Activated T-helper 1 cell treated with anti-CD3 and anti-CD28 coated beads, Interleukin-2, amount 50 U/mL, for 16 hours (primary cell): ENCODE measurements at places on chromosomes 12 and 14.

GRCh38 chr12:31370531-31371255 lies 44.7 kb upstream of the SINHCAF start:
- DNase-seq = no peak

- DNase-seq = no peak
These were observed 174.5 kb downstream of the DACT1 start for GRCh38 chr14:58812050-58812910.

DNA sequence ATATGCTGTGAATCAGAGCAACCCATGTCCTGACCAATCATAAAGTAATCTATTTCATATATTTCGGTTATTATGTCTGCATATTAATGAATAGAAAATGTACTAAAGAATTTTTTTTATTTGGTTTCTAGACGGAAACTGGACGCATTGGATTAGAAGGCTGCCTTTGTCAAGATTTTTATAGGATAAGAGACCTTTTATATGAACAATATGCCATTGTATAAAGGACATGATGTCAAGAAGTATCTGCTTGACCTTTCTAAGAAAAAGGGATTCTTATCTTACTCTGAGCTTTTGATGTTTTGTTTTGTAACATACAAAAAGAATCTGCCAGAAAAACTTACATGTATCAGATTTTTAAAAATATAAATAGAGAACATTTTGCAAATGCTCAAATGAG lies 39.8 kb downstream of the CPSF2 start:
- DNase-seq = no peak

- no peak for DNase-seq
These were observed 9.1 kb downstream of the NTF3 start for GRCh38 chr12:5440978-5441377.

GRCh38 chr12:49744363-49744885 lies 3.1 kb downstream of the TMBIM6 start:
- DNase-seq = no peak

DNA sequence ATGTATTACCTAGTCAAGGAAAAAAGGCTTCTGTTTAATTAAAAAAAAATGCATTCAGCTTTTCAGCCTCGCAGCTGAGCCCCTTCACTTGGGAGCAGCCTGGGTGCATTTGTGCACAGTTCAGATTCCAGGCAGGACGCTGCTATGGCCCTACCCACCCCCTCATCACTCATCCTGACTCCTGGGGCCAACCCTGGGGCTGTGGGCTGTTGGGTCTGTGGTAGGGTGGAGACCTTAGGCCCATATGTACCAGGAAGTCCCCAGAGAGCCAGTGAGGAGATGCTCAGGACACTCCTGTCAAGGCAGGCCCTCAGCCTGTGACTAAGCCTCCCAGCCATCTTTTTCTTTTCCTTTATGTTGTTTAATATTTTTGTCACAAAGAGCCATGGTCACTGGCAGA lies 9.3 kb upstream of the CDCA4 start:
- no peak for DNase-seq

GRCh38 chr14:55265197-55265596 lies 6.0 kb upstream of the FBXO34 start:
- no peak for DNase-seq

- DNase-seq = no peak
These were observed 90.9 kb upstream of the CCDC196 start for GRCh38 chr14:66395300-66395699.

DNA sequence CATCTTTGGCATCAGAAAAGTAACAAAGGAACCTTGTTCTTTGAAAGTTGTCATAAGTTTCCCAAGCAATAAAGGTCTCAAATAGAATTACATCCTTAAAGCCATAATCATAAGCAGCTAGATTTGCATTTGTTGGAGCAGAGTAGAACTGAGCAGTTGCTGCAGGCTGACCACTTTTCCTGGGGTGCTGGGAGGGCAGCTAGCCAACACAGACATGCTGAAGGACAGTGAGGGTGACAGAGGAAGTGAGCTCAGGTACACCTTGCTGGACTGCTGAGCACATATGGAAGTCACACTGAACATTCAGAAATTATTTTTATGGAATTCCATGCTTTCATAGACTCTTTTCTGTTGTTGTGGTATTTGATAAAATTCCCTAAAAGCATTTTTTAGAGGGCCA lies 66.2 kb downstream of the MARK3 start:
- no peak for DNase-seq

GRCh38 chr14:94132285-94132887 lies 3.0 kb upstream of the IFI27L2 start:
- DNase-seq = no peak

GRCh38 chr14:91361233-91361811 lies 56.3 kb downstream of the CCDC88C start:
- no peak for DNase-seq

DNA sequence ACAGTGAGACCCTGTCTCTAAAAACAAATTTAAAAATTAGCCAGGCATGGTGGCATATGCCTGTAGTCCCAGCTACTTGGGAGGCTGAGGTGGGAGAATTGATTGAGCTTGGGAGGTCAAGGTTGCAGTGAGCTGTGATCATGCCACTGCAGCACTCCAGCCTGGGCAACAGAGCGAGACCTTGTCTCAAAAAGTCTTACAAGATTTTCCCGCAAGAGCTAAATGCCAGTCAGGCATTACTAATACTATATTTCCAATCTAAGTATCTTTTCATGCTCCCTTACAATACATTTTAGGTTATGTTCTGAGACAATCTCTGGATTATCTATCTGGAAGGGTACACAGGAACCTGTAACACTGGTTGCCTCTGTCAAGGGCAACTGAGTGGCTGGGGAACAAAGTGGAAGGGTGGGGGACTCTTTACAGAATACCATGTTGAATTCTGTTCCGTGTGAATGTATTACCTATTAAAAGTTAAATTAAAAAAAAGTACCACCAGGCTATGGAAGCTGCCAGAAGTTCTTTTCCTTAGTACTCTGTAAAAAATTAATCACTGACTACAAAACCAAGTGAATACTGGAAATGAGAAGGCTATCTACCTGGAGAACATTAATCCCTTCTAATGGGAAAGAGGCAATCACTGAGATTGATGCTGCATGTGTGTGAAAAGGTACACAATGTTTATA lies 56.7 kb downstream of the BTBD7 start:
- no peak for DNase-seq

DNA sequence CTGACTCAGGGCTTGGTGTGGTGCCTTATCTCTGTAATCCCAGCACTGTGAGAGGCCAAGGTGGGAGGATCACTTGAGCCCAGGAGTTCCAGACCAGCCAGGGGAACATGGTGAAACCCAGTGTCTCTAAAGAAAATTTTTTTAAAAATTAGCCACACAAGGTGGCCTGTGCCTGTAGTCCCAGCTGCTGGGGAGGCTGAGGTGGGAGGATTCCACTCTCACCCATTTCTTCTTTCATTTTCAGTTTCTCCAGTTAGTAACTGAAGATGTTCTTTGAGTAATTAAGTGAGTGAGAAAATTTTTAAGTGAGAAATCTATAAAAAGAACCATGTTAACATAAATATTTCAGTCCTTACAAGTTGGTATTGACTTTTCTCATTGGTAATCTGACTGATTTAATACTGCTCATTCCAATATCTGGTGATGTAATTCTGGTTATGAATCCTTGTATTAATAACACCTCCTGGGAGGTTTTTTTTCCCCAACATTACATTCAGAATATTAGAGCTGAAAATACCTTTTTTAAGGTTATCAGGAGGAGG lies 6.1 kb downstream of the METTL3 start:
- DNase-seq = no peak

DNA sequence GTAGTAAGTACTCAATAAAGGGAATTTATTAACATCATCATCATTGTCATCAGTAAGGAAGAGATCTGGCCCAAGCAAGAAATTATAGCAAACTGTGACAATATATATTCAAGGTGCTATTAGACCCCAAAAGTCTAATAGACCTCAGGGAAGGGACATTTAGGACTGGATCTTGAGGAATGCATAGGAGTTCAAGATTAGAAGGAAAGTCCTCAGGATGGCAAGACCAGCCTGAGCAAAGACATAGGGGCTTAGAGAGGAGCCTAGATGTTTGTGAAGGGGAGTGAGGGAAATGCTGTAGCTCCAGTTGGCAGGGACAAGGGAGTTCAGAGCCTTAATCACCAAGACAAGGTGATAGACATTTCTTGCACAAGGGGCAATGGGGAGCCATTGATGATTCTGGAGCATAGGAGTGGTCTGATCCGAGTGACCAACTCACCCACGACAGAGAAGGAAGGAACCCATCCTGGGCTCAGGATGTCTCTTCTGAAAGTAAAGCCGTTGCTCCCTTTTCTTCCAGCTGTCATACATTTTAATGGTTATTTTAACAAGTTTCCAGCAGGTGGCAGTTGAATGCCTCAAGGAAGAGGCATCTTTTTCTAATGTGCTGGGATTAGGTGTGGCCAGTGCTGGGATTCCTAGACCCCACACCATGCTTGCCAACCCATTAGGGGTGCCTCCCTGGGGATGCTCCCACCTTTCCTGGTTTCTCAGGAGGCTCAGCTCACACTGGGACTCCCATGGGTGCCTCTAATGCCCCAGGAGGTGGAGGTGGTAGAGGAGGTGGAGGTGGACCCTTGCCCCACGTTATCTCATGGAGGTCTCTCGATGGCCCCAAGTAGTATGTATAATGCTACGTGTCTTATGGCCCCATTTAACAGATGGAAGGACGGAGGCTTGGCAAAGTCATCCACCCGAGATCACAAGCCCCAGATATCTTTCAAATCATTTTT lies 37.8 kb downstream of the PHETA1 start:
- DNase-seq = no peak

DNA sequence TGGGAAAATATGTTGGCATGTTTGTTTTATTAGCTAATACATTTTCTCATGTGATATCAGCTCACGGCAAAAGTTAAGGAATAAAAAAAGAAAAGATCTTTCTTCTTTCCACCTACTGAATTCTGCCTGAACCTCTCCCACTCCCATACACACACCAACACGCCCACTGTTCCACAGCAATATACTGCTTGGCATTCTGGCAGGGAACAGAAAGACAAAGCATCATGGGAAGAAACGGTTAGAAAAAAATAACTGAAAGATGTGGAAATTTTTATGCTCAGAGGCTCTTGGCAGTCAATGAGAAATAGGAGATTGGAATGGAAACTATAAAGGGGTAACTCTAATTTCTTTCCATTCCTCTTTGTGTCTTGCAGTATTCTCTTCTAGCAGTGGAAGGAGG lies 268.5 kb downstream of the FOXG1 start:
- DNase-seq = no peak

GRCh38 chr14:102941419-102942011 lies 19.1 kb downstream of the AMN start:
- no peak for DNase-seq

GRCh38 chr12:110546339-110546738 lies 36.8 kb downstream of the PPTC7 start:
- no peak for DNase-seq

- DNase-seq = peak; percentile 54
These were observed 12.5 kb upstream of the MAP3K9 start for GRCh38 chr14:70821584-70822529.

DNA sequence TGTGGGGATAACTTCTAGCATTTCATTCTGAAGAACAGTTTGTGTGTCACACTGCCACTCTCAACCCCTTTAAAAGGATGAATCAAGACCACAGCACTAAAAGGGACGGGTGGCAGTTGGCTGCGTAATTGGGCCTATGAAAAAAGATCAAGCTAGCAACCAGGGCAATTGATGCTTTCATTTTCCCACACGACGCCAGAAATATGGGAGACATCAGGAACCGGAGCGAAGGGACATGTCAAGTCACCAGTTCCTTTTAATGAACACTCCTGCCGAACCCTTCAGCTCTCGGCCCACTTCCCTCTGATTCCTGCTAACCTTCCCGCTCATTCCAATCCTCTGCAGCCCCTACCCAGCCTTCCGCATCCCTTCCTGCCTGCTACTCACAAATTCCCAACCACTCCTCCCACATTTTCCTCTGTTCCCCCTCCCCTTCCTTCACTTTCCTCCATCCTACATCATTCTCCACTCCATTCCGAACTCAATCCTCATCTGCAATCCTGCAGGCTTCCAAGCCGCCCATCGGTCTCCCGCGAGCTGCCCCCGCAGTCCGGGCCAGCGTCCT lies 753 bp downstream of the CSRNP2 start:
- no peak for DNase-seq

DNA sequence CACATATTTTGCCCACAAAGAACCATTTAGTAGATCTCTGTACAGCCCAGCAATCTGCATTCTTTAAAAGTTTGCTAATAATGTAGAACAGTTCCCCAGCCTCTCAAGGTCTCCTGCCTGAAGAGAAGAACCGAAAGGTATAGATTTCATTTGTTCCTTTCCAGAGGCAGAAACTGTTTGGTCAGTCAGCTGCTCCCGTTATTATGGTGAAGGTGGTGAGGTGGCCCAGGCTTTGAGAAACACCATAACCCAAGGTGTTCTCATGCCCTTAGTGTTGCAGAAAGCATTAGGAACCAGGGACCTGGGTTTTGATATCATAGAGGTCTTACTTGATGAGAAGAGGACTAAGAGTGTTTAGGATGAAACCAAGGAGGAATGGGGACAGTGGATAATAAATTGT lies 65.3 kb downstream of the SUSD6 start:
- DNase-seq = no peak

DNA sequence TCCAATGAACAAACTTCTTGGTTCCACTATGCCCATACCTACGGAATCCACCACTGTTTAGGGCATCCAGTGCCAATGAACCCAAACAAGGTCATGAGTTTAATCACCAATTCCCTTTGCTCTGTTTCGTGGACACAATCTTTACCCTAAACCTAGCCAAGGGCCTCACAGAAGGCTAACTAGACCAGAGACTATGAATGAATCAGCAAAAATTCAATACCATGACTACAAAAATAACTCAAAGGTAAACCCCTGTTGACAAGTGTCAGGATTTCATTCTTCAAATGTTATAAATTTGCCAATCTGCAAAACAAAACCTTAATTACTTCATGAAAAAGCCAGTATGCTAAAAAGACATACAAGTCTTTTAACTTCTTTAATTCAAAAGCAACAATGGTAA lies 96.7 kb downstream of the CEP128 start:
- no peak for DNase-seq

DNA sequence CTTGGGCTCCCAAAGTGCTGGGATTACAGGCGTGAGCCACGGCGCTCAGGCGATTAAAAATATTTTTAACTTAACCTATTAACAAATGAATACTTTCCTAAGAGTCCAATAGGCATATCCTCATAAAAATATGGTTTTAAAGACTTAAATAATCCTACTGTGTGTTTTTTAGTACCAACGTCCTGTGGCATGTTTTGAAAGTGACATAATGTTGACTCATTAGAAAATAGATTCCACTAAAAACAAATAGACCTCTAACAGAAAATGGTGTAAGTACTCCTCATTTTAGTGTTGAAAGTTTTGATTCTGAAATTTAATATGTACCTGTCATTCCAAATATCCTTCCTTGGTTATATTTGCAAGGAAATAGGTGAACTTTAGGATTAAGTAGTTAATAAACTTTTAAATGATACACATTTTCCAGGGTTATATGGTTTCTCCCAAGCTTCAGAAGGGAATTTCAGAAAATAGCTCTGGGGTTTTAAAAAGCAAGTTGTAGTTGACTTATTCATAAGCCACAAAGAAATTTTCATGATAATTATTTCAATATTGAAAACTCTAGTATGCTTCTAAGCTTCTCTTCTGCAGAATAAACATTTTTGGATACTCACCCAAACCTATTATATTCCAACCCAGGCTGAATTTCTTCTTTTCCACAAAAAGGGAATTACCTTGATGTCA lies 12.1 kb upstream of the LUM start:
- no peak for DNase-seq
